ENCODE measurements at places on chromosomes 5 and 9. TPM values are rescaled to one million over a fixed set of nuclear protein-coding genes. Genes with fewer than 3 reads are reported as not detected.

DNA sequence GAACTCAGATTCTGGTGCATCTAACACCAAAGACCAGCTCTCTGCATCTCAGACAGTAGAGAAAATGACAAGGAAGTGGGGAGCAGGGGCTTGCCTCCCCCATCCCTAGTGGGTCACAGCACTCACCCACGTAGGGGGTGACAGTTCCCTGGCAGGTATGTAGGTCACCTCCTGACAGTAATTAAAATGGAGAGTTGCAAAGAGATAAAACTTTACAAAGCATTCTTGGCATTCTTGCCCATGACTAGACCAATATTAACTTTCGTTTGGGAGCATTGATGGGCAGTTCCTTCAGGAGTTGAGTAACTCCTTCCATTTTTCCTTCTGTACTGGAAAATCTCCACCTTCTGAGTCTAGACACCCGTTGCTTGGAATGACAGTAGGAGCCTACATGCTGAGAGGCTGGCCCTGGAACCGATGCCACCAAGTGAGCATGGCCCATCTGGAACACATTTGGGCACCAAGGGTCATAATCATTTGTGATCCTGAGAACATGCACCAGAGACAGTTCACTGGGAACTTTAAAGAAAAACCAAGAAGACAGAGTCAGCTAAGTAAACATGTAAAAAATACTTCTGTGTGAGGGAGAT, 81.5 kb upstream of the MSX2 start:
- H3K4me3 ChIP-seq = no peak overlapping the region
- no peaks in the 10 kb centered on the region for H3K36me3 ChIP-seq
- no peaks in the 10 kb centered on the region for H3K4me1 ChIP-seq
- no peaks in the 10 kb centered on the region for H3K27me3 ChIP-seq

The SVEP1 gene
- not detected for total RNA-seq

The CDH9 gene
- not detected for total RNA-seq

GRCh38 chr9:6272229-6272598, 56.0 kb upstream of the TPD52L3 start:
- H3K4me1 ChIP-seq = no peaks in the 10 kb centered on the region
- no peaks in the 10 kb centered on the region for H3K27me3 ChIP-seq
- H3K4me3 ChIP-seq = no peak overlapping the region
- no peak for DNase-seq
- H3K36me3 ChIP-seq = no peaks in the 10 kb centered on the region

- DNase-seq = peak; percentile 49
- no peaks in the 10 kb centered on the region for H3K36me3 ChIP-seq
- H3K4me3 ChIP-seq = no peak overlapping the region
- H3K4me1 ChIP-seq = peaks cover 22% of the 10 kb centered on the region
- peak overlapping the region; percentile 71 for H3K27ac ChIP-seq
These were observed 522.2 kb downstream of the CSNK1G3 start for GRCh38 chr5:124034083-124034700.

GRCh38 chr5:77011498-77011897, 18.7 kb upstream of the AGGF1 start:
- H3K4me1 ChIP-seq = no peaks in the 10 kb centered on the region
- no peak for DNase-seq
- H3K36me3 ChIP-seq = no peaks in the 10 kb centered on the region
- no peaks in the 10 kb centered on the region for H3K27me3 ChIP-seq
- no peak overlapping the region for H3K27ac ChIP-seq

The TMC1 gene
- total RNA-seq = not detected

The PCDHA1 gene
- not detected for total RNA-seq

GRCh38 chr5:67435032-67435431, 238.4 kb upstream of the CD180 start:
- DNase-seq = no peak
- H3K4me3 ChIP-seq = no peak overlapping the region
- H3K4me1 ChIP-seq = no peaks in the 10 kb centered on the region
- H3K36me3 ChIP-seq = no peaks in the 10 kb centered on the region
- no peaks in the 10 kb centered on the region for H3K27me3 ChIP-seq
- H3K27ac ChIP-seq = no peak overlapping the region

- H3K36me3 ChIP-seq = no peaks in the 10 kb centered on the region
- H3K4me1 ChIP-seq = peaks cover 1% of the 10 kb centered on the region
- H3K27me3 ChIP-seq = no peaks in the 10 kb centered on the region
- no peak overlapping the region for H3K27ac ChIP-seq
These were observed 27.1 kb upstream of the RASGRF2 start for GRCh38 chr5:80933036-80933435.

- no peaks in the 10 kb centered on the region for H3K36me3 ChIP-seq
- no peak overlapping the region for H3K4me3 ChIP-seq
- H3K27me3 ChIP-seq = no peaks in the 10 kb centered on the region
- no peaks in the 10 kb centered on the region for H3K4me1 ChIP-seq
These were observed 26.7 kb downstream of the NKX2-5 start for GRCh38 chr5:173208296-173208695.

DNA sequence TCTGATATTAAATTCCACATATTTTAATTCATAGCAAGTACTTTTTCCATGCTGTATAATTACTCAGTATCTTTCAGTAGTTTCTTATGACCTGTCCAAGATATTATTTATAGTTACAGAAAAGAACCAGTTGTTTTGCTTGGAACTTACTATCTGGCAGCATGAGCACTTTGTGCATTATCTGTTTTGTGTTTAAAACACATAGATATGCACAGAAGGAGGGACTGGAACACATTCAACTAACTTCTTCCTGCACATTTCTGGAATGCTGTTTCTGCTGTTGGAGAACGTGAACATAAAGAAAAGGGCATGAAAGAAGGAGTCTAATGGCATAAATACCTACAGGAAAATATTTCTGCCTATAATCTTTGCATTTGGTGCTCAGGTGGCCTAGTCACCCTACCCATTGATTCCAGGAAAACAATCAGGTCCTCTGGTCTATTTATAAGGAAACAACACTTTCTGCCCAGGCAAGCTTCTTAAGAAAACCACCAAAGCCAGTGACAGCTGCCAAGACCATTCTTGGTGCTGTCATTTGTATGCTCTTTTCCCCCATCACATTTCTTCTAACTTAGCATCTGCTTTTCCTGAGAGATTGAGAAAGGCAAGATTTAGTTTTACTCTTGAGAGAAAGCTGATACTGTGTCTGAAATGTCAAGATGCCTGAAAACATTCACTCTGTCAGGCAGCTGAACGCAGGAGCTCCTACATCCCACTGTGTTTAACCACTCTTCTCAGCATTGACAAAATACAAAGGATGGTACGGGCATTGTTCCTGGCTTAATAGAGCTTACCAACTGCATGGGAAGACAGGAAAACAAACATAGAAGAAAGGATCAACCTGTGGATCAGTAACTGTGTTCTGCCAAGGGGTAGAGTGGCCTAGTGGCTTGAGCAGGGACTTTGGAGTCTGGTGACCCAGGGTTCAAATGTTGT, 40.3 kb downstream of the RAB3C start:
- H3K27me3 ChIP-seq = no peaks in the 10 kb centered on the region
- no peak overlapping the region for H3K4me3 ChIP-seq
- no peak overlapping the region for H3K27ac ChIP-seq
- no peaks in the 10 kb centered on the region for H3K4me1 ChIP-seq
- H3K36me3 ChIP-seq = no peaks in the 10 kb centered on the region

The RNF180 gene
- not detected for total RNA-seq

DNA sequence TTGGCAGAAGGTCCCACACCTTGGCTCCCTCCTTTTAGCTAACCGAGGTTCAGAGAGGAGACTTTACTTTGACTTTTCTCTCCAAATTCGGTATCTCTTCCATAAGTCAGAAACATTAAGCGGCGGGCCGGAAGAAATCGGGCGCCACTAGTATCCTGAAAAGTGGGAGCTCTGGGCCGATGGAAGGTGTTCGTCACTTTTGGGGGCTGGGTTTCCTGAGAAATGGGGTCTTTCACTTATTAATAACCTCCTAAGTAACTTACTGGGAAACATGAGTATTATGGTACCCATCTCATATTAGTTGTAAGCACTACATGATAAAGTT, 716 bp downstream of the STX17 start:
- H3K4me1 ChIP-seq = peaks cover 14% of the 10 kb centered on the region
- peak overlapping the region; percentile 96 for H3K27ac ChIP-seq
- no peak for DNase-seq
- no peaks in the 10 kb centered on the region for H3K27me3 ChIP-seq
- peak overlapping the region; percentile 98 for H3K4me3 ChIP-seq

- H3K27me3 ChIP-seq = no peaks in the 10 kb centered on the region
- DNase-seq = no peak
- H3K4me1 ChIP-seq = no peaks in the 10 kb centered on the region
- no peak overlapping the region for H3K4me3 ChIP-seq
- H3K36me3 ChIP-seq = no peaks in the 10 kb centered on the region
These were observed 1032.3 kb upstream of the NUDT12 start for GRCh38 chr5:104594850-104595249.

The EQTN gene
- not detected for total RNA-seq

DNA sequence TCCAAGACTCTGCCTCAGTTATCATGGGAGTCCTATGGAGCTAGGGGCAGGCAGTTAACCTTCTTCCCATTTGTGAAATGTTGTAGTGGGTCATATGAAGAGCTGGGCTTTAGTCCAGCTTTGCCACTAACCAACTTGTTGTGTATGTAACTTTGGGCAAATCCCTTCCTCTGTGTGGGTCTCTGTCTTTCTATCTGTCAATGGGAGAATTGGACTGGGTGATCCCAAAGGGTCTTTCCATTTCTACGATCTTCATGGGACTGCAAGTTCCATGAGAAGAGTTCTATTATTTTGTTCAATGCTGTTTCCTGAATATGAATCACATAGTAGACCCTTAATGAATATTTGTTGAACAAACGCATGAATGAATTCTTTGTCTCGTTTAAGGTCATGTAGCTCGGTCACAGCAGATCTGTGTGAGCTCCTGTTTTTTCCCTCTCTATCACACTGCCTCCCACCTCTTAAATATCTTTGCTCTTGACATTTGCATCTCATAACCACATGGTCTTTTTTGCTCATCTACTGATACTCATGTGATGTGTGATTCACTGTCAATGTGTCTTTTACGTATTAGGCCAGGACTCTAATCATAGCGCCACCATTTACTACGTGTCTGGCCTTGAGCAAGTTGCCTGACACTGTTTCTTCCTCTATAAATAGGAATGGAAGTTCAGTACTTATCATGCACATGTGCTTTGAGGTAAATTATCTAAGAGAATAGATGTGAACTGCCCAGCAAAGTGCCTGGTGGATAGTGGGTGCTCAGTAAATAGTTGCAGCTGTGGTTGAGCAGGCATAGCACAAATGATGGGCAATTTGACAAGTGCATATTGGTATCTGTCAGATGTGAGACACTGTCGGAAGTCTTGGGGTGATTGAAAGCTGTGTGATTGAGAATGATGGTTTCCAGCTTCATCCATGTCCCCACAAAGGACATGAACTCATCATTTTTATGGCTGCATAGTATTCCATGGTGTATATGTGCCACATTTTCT, 37.4 kb downstream of the PTTG1 start:
- H3K4me1 ChIP-seq = no peaks in the 10 kb centered on the region
- DNase-seq = no peak
- H3K27ac ChIP-seq = no peak overlapping the region
- H3K36me3 ChIP-seq = no peaks in the 10 kb centered on the region
- H3K27me3 ChIP-seq = no peaks in the 10 kb centered on the region
- no peak overlapping the region for H3K4me3 ChIP-seq

The ENHO gene
- total RNA-seq = not detected

- peaks cover 40% of the 10 kb centered on the region for H3K27me3 ChIP-seq
- peak within 1 kb of the TSS; percentile 65 for H3K4me3 ChIP-seq
- H3K27ac ChIP-seq = peak within 1 kb of the TSS; percentile 59
- DNase-seq = peak; percentile 54
- peaks cover 70% of the 10 kb centered on the region for H3K4me1 ChIP-seq
These were observed at the start of gene LCP2 for GRCh38 chr5:170297589-170298462. Gene LCP2 (minus strand): TSS chr5:170297777. CDS start chr5:170297611, 166 bp downstream.

- no peaks in the 10 kb centered on the region for H3K4me1 ChIP-seq
- no peak overlapping the region for H3K27ac ChIP-seq
- no peaks in the 10 kb centered on the region for H3K27me3 ChIP-seq
- H3K4me3 ChIP-seq = no peak overlapping the region
- DNase-seq = no peak
These were observed 68.3 kb downstream of the HMGCR start for GRCh38 chr5:75405296-75405695.

GRCh38 chr9:129602598-129603415, 18.1 kb downstream of the C9orf50 start:
- DNase-seq = peak; percentile 19
- H3K4me1 ChIP-seq = peaks cover 13% of the 10 kb centered on the region
- H3K4me3 ChIP-seq = no peak overlapping the region
- H3K27me3 ChIP-seq = no peaks in the 10 kb centered on the region

The PCDHGA11 gene
- total RNA-seq = 1.5 TPM

DNA sequence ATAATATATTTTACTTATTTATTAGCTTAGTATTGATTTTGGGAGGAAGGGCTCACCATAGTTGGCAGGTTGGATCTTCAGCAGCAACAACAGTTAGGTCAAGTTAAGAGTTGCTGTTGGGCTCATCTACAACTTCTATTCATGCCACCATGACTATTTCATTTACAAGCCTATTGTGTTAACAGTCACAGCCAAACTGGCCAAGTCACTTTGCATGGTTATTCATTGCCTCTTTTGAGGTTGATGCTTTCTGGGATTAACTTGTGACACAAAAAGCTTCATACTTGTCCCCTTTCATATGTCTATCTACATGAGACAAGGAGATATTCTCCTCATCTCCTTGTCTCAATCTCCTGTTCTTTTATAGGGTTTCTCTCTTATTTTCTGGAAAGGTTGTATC, 98.3 kb downstream of the WDR70 start:
- H3K4me1 ChIP-seq = no peaks in the 10 kb centered on the region
- no peak for DNase-seq
- H3K4me3 ChIP-seq = no peak overlapping the region
- no peaks in the 10 kb centered on the region for H3K27me3 ChIP-seq

DNA sequence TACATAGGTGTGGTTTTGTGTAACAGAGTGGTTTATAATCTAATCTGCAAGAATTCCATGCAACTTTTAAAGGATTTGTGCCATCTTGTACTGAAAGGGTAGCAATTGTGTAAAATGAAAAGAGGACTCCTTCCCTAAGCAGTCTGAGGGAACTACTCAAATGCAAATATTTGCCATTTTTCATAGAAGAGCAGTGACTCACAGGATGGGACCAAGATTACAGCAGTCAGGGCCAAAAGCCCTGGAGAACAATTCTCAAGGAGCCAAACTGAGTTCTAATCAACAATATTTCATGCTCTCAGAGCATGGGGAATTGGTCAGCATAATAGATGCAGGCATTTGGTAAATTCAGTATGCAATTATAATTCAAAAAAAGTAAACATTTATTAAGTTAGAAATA, 495.8 kb downstream of the CHSY3 start:
- no peaks in the 10 kb centered on the region for H3K27me3 ChIP-seq
- H3K4me3 ChIP-seq = no peak overlapping the region
- no peak overlapping the region for H3K27ac ChIP-seq
- H3K4me1 ChIP-seq = no peaks in the 10 kb centered on the region
- H3K36me3 ChIP-seq = no peaks in the 10 kb centered on the region

DNA sequence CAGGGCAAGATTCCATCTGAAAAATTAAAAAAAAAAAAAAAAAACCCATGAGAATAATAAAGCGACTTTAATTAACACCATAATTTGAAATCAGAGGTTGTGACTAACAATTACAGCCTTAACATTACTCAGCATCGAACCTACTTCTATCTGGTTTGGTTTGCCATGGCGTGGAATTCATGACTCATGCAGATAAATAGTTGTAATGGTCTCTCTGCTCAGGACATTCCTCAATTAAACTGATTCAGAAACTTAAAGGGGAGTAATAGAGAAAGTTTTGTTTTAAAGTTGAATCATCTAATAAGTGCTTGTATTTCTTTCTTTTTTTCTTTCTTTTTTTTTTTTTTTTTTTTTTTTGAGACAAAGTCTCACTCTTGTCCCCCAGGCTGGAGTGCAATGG, 135.5 kb downstream of the SPATA31D1 start:
- no peaks in the 10 kb centered on the region for H3K36me3 ChIP-seq
- H3K27me3 ChIP-seq = no peaks in the 10 kb centered on the region
- no peak overlapping the region for H3K27ac ChIP-seq
- no peak for DNase-seq

The SELENOP gene
- total RNA-seq = not detected

All from B cell (primary cell).